ENCODE measurements at places on chromosomes 6 and 20.

DNA sequence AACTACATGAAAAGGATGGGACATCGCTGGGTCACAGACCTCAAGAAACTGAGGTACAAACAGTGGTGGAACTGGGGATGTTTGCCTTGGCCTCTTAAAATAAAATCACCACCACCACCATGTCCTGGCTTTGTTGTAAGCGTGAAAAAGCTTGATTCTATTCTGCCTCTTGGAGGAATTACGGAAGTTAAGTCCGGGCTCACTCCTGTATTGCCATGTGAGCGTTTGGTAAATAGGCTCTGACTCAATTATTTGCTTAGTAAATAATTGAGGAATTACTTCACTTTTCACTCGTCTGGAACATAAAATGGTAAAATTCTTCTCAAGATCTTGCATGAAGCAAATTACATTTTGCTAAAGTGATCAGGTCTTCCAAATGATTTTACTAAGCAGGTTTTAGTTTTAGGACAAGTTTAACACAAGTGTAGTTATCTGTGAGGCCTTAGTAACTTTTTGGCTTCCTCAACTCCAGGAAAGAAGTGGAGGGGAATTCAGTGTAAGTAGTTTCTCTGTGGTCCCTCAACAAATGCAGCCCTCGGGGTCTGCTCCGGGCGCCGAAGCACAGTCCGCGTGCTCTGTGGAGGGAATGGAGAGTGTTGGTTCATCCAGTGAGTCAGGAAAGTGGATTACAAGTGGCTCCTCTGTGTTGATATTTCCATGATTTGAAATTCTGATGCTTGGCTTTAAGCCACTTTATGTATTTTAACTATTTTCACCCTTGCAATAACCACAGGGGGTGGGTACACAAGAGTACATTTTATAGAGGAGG, 23.8 kb downstream of the IYD start:
- no peak for DNase-seq
- no peaks in the 10 kb centered on the region for H3K27me3 ChIP-seq
- no peak overlapping the region for H3K4me3 ChIP-seq

DNA sequence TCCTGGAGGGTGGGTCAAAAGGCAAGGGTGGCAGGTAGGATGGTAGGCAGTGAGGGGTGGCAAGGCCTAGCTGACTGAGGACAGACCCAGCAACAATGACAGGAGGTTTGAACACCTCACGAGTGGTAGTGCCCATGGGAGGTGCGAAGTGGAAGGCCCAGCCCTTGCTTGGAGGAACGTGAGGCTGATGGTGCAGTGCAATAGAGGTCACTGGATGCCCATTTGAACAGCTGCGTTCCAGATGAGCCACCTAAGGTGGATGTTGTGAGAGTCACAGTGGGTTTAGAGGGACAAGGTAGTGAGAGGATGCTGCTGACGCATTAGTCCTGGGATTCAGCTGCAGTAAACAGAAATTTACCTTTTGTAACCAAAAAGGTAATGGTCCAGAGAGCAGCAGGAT, 15.6 kb downstream of the TMEM74B start:
- H3K27ac ChIP-seq: no peak overlapping the region
- DNase-seq: no peak
- no peaks in the 10 kb centered on the region for H3K27me3 ChIP-seq

GRCh38 chr6:15425947-15426346, 180.1 kb downstream of the JARID2 start:
- no peak overlapping the region for H3K27ac ChIP-seq
- H3K27me3 ChIP-seq: no peaks in the 10 kb centered on the region
- H3K36me3 ChIP-seq: no peaks in the 10 kb centered on the region
- peaks cover 26% of the 10 kb centered on the region for H3K4me1 ChIP-seq
- H3K4me3 ChIP-seq: no peak overlapping the region

DNA sequence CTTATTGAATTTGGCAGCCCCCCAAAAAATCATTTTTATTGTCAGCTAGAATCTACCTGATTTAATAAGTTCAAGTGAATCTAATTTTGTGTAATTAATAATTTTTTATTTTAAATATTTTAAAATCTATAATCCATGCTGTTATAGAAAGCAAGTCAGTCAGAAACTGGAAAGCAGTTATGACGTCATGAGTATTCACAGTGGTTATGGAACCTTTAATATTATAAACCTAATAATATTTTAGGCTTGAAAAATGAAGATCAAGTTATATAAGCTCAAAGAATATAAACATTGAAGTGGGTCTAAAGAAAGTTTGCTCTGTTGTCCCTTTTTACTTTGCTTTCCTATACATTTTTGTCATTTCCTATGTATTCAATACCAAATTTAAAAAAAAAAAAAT, 1075.1 kb upstream of the EPHA7 start:
- H3K4me1 ChIP-seq: no peaks in the 10 kb centered on the region
- no peak overlapping the region for H3K27ac ChIP-seq
- H3K36me3 ChIP-seq: no peaks in the 10 kb centered on the region
